Gastrocnemius medialis (tissue), 4 donors: ENCODE measurements at places on chromosomes 16 and 17.

- H3K4me1 ChIP-seq: peaks cover 10% of the 10 kb centered on the region
- no peaks in the 10 kb centered on the region for H3K27me3 ChIP-seq
- no peaks in the 10 kb centered on the region for H3K36me3 ChIP-seq
- no peak for DNase-seq
- H3K27ac ChIP-seq: no peak overlapping the region
- H3K4me3 ChIP-seq: peak overlapping the region; percentile 82
Measured at GRCh38 chr17:74750327-74751069, 2.1 kb downstream of the NHERF1 start.

DNA sequence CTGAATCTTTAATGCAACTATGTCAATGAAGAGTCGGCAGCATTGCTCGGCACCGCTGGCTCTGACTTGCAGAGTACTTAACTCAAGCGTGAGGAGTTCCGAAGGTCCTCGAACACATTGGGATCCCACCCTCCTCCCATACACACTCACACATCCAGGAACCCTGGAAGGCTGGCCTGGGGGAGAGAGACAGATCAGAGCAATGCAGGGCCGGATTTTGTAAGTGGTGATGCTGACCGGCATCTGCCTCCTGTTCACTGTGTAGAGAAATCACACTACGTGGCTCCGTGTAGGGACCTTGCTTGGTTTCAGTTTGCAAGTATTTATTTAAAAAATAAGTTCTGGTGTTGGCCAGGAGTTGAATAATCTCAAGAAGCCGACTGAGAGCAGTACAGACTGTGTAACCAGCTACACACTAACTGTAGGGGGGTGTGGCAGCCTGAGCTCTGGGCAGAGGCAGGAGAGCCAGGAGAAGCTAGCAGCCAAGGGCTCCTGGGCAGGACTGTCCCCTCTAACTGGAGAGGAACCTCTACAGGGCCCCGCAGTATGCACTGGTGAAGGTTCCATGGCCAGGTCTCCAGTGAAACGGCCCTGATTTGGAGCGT lies 190.2 kb upstream of the TNRC6C start:
- H3K27ac ChIP-seq: no peak overlapping the region
- no peak overlapping the region for H3K4me3 ChIP-seq
- H3K4me1 ChIP-seq: no peaks in the 10 kb centered on the region
- H3K36me3 ChIP-seq: no peaks in the 10 kb centered on the region
- DNase-seq: no peak

DNA sequence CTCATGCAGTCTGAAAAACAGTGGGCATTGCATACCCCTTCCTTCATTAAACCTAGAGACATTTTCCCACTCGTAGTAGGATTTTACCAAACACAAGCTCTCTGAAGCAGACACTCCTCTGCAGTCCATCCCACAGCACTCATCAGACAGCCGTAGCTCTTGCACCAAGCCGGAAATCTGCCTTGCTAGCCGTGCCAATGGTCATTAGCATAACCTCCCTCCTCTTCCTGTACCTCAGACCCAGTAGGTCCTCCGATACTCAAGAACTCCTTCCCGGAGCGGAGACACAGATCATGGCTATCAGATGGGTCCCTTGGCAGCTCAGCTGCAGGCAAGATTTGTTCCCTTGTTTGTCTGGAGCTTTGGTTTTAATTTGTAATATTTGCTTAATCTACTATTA lies 483.1 kb upstream of the PSMD7 start:
- no peak for DNase-seq
- H3K4me1 ChIP-seq: no peaks in the 10 kb centered on the region
- no peaks in the 10 kb centered on the region for H3K36me3 ChIP-seq
- no peak overlapping the region for H3K27ac ChIP-seq
- no peak overlapping the region for H3K4me3 ChIP-seq

- no peak for DNase-seq
- no peaks in the 10 kb centered on the region for H3K27me3 ChIP-seq
- H3K4me1 ChIP-seq: no peaks in the 10 kb centered on the region
- H3K4me3 ChIP-seq: no peak overlapping the region
- H3K27ac ChIP-seq: no peak overlapping the region
Measured at GRCh38 chr16:58842746-58843145, 108.6 kb upstream of the GOT2 start.

GRCh38 chr17:82056729-82057621 lies 5.3 kb downstream of the GPS1 start:
- H3K27me3 ChIP-seq: no peaks in the 10 kb centered on the region
- DNase-seq: no peak
- H3K4me1 ChIP-seq: peaks cover 17% of the 10 kb centered on the region

- no peak for DNase-seq
- H3K36me3 ChIP-seq: no peaks in the 10 kb centered on the region
- no peaks in the 10 kb centered on the region for H3K27me3 ChIP-seq
- peaks cover 34% of the 10 kb centered on the region for H3K4me1 ChIP-seq
Measured at GRCh38 chr16:70723740-70724145, 37.9 kb upstream of the MTSS2 start.

DNA sequence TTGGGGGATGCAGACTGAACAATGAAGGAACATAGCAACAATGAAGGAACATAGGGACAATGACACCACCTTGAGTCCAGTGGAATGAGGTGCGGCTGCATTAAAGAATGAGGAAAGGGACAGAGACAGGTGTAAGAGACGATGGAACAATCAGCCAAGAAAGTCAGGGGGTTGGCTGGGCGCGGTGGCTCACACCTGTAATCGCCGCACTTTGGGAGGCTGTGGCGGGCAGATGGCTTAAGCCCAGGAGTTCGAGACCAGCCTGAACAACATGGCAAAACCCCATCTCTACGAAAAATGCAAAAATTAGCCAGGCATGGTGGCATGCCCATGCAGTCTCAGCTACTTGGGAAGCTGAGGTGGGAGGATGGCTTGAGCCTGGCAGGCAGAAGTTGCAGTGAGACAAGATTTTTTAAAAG lies 13.6 kb upstream of the CBFB start:
- H3K4me3 ChIP-seq: no peak overlapping the region
- H3K4me1 ChIP-seq: peaks cover 7% of the 10 kb centered on the region
- H3K27me3 ChIP-seq: no peaks in the 10 kb centered on the region
- no peak overlapping the region for H3K27ac ChIP-seq

DNA sequence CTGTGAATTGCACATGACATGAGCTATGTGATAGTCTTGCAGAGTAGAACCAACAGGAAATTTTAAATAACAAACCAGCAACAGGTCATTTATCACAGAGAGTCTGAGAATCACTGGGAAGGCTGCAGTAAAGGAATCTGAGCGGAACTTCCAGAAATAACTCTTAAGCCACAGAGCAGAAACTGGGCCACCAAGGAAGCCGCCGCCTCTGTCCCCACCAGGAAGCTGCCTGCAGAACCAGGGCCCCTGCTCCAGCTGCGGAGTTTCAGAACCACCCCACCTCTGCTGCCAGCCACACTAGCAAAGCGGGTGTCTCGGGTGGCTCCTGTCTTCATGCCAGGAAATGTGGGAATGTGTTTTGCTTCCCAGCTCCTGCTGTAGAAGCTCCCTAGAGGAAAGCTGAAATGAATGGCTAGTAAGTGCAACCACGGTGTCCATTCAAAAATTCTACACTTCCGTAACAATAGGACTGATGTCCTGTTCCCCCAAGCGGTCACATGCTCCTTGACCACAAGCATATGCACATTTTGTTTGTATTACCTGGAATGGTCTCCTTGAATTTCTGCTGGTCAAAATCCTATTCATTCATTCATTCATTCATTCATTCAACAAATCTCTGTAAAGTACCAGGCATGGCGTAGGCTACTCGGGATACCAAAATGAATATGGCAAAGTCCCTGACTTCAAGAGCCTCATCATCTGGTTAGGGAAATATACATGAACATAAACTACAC lies 7.7 kb upstream of the ITPRIPL2 start:
- no peak for DNase-seq
- no peak overlapping the region for H3K27ac ChIP-seq
- no peaks in the 10 kb centered on the region for H3K36me3 ChIP-seq
- H3K27me3 ChIP-seq: no peaks in the 10 kb centered on the region

GRCh38 chr16:70726892-70727361 lies 41.1 kb upstream of the MTSS2 start:
- H3K36me3 ChIP-seq: no peaks in the 10 kb centered on the region
- peaks cover 49% of the 10 kb centered on the region for H3K4me1 ChIP-seq
- peak overlapping the region; percentile 79 for H3K27ac ChIP-seq
- H3K4me3 ChIP-seq: no peak overlapping the region
- H3K27me3 ChIP-seq: no peaks in the 10 kb centered on the region
- DNase-seq: no peak

DNA sequence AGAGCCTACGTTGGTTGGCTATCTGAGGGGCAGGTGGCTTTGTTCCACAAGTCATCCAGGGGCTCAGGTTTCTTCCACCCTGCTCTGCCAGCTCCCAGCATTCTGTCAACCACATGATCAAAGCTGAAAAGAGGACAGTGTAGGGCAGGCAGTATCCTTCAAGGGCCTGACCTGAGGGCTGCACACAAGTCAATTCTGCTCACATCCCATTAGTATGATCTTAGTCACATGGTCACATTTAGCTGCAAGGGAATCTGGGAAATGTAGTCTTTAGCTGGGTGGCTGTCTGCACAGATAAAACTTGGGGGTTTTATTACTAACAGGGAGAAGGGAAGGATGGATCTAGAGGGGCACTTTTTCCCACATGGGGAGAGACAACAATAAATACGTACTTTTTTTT lies 97.3 kb downstream of the SALL1 start:
- no peaks in the 10 kb centered on the region for H3K36me3 ChIP-seq
- DNase-seq: no peak
- H3K4me3 ChIP-seq: no peak overlapping the region
- no peak overlapping the region for H3K27ac ChIP-seq
- no peaks in the 10 kb centered on the region for H3K4me1 ChIP-seq
- no peaks in the 10 kb centered on the region for H3K27me3 ChIP-seq

DNA sequence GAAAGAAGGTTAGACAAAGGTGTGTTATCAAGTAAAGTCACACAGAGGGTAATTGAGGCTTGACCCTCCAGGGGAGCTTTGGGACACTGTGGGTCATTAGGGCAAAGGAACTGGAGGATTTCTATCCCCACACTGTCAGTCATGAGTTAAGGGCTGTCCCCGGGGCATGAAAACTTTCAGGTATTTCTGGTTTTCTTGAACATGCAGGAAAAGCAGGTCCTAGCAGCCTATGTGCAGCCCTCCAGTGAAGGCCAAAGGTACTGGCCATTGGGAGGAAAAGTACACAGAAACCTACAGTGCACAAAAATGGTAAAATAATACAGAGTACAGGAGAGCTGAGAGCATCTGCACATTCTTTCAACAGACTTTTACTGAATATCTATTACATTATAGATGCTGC lies 44.4 kb upstream of the SCNN1B start:
- no peaks in the 10 kb centered on the region for H3K27me3 ChIP-seq
- no peaks in the 10 kb centered on the region for H3K4me1 ChIP-seq
- DNase-seq: no peak

- DNase-seq: no peak
- peaks cover 16% of the 10 kb centered on the region for H3K36me3 ChIP-seq
- H3K4me3 ChIP-seq: no peak overlapping the region
- no peaks in the 10 kb centered on the region for H3K27me3 ChIP-seq
Measured at GRCh38 chr16:318628-319027, 33.9 kb downstream of the AXIN1 start.

DNA sequence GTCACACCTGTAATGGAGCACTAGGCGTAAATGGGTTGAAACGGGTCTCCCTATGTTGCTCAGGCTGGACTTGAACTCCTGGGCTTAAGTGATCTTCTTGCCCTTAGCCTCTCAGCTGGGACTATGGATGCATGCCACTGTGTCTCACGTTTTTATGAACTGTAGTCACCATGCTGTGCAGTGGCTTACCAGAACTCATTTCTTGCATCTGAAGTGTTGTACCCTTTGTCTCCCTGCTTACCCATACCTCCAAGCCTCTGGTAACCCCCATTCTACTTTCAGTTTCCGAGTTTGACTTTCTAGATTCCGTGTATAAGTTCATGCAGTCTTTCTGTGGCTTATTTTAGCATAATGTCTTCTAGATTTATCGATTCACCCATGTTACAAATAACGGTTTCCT lies 7.7 kb downstream of the PYCARD start:
- no peaks in the 10 kb centered on the region for H3K27me3 ChIP-seq
- DNase-seq: no peak
- no peak overlapping the region for H3K4me3 ChIP-seq
